ENCODE measurements at places on chromosomes 16 and 17.

DNA sequence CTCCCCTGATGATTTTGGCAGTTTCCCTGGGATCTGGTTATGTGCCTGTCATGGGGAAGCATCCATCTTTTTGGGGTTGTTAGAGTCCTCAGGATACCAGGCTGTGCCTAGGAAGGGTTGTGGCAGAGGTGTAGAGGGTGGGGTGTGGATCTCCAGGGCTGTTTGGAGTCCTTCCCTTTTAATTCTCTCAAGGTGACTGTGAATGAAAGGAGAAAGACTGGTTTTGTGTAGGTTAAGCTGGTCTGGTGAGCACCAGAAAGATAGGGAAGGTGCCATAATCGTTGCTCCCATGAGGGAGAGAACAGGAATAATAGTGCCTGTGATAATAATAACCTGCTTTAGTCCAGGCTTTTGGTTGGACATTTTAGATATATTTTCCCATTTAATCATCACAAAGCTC, 7.0 kb downstream of the MAP2K4 start:
- peaks cover 12% of the 10 kb centered on the region for H3K36me3 ChIP-seq
- no peaks in the 10 kb centered on the region for H3K27me3 ChIP-seq
- H3K4me1 ChIP-seq: peaks cover 62% of the 10 kb centered on the region
- no peak for DNase-seq
- H3K4me3 ChIP-seq: no peak overlapping the region
- no peak overlapping the region for H3K27ac ChIP-seq

- peaks cover 11% of the 10 kb centered on the region for H3K36me3 ChIP-seq
- H3K4me1 ChIP-seq: peaks cover 20% of the 10 kb centered on the region
- peak overlapping the region; percentile 82 for H3K27ac ChIP-seq
- no peaks in the 10 kb centered on the region for H3K27me3 ChIP-seq
- peak overlapping the region; percentile 94 for H3K4me3 ChIP-seq
Observed at GRCh38 chr17:7393613-7394451, 493 bp downstream of the PLSCR3 start.

GRCh38 chr16:87445486-87445885, 47.3 kb downstream of the ZCCHC14 start:
- no peaks in the 10 kb centered on the region for H3K4me1 ChIP-seq
- H3K36me3 ChIP-seq: peaks cover 24% of the 10 kb centered on the region
- H3K27ac ChIP-seq: no peak overlapping the region

GRCh38 chr17:7022781-7023571, at the start of gene BCL6B:
Gene BCL6B, plus strand, starts transcription at chr17:7023050. Its CDS starts 622 bp downstream, at chr17:7023672.
- no peaks in the 10 kb centered on the region for H3K36me3 ChIP-seq

DNA sequence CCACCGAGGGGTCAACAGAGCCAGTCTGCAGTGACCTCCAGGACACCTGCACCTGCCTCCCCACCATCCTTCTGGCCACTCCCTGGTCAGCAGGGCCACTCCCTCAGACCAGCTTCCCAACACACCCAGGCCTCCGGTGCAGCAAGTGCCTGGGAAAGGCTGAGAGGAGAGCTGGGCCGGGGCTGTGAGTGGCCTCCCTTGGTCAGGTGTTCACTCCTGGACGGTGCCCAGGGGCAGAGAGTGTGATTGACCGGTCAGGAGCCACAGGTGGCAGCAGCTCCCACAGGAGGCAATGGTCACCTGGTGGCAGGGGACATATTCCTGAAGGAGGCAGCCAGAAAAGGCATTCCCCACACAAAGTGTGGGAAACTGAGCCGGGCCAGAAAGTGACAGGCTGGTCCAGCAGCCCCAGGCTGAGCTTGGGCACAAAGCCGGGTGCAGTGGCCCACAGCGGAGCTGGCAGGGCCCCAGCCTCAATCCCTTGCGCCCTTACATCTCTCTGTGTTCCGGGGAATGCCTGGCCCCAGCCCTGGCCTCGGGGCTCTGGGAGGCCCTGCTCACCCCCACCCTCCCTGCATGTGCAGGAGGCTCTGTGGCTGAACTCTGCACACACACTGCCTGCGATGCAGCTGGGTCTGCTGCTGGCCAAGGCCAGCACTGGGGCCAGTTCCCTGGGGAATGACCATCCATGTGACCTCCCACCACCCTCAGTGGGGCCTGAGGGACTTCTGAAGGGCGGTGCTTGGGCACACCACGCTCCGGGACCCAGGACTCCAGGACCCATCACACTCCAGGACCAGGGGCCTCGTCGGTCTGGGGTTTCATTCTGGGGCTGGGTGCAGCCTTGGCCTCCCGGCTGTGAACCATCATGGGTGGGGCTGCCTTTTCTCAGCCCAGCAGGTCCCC, 1.2 kb upstream of the C17orf99 start:
- H3K36me3 ChIP-seq: peaks cover 9% of the 10 kb centered on the region
- no peak overlapping the region for H3K27ac ChIP-seq
- H3K27me3 ChIP-seq: no peaks in the 10 kb centered on the region
- no peak overlapping the region for H3K4me3 ChIP-seq

DNA sequence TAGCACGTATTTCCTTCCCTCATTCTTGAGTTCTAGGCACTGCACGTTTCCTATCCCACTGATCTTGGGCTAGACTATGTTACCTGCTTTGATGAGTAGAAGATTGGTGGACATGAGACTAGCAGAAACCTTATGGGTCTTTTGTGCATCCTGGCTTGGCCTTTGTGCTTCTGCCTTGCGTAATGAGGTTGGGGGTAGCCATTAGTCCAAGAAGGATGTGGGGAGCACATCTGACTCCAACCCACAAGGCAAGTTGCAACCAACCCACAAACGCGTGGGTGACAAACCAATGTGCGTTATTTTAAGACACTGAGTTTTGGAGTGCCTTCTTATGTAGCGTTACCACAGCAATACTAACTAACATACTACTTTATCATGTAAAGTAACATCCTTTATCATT, 180.4 kb upstream of the IRX5 start:
- H3K36me3 ChIP-seq: no peaks in the 10 kb centered on the region
- H3K27me3 ChIP-seq: no peaks in the 10 kb centered on the region
- no peak overlapping the region for H3K27ac ChIP-seq
- no peak overlapping the region for H3K4me3 ChIP-seq
- no peaks in the 10 kb centered on the region for H3K4me1 ChIP-seq

DNA sequence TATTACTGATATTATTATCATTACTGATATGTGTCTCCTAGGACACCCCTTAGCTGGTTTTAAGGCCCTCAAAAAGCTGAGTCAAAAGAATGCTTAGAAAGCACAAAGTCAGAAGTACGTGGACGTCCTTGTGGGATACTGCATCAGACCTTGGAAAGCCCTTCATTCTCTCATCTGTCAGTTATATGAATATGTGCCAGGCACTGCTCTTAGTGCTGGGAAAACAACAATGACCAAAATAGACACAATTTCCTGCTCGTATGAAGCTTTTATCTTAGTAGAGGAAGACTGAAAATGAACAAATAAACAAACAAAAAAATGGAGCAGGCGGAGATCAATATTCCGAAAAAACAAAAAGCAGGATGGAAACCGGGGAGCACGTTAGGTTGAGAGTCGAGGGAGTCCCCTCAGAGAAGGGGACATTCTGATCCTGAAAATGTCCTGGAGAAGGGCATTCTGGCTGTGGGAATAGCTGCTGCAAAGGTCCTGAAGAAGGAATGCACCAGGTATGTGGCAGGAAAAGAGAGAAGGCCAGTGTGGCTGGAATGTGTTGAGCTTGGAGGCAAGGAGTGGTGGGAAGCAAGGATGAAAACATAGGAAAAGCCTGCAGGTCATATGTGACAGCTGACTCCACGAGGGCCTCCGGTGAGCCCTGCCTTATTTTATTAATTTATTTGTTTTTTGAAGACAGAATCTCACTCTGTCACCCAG, 15.5 kb upstream of the TMEM94 start:
- peaks cover 4% of the 10 kb centered on the region for H3K4me1 ChIP-seq
- DNase-seq: no peak
- H3K27me3 ChIP-seq: peaks cover 3% of the 10 kb centered on the region
- no peaks in the 10 kb centered on the region for H3K36me3 ChIP-seq
- H3K27ac ChIP-seq: no peak overlapping the region

DNA sequence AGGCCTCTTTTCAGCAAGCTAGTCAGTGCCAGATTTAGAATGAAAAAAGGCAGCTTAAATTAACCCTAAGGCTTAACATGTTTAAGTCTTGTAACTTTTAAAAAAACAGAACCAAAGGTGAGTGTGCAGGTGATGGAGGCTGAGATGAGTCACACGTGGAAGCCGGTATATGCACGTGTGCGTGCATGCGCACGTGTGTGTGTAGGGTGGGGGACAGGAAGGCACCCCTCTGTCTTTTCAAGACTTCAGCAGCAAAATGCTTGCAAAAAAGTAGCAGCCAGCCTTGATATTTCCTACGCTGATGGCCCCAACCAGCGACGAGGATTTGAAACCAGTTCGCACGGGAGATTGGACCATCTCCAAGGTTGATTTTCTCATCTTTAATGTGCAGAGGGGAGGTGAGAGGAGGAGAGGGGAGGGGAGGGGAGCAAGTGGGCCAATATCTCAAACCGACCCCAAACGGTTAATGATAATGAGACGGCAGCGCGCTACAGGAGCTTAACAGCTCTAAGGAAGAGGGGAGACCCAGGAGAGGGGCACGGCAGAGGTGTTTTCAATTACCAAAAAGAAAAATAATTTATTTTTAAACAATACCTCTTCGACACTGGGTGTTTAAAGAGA, 154.7 kb downstream of the ZNF423 start:
- no peaks in the 10 kb centered on the region for H3K36me3 ChIP-seq
- H3K4me3 ChIP-seq: no peak overlapping the region
- no peaks in the 10 kb centered on the region for H3K4me1 ChIP-seq
- H3K27me3 ChIP-seq: peaks cover 15% of the 10 kb centered on the region
- DNase-seq: no peak

DNA sequence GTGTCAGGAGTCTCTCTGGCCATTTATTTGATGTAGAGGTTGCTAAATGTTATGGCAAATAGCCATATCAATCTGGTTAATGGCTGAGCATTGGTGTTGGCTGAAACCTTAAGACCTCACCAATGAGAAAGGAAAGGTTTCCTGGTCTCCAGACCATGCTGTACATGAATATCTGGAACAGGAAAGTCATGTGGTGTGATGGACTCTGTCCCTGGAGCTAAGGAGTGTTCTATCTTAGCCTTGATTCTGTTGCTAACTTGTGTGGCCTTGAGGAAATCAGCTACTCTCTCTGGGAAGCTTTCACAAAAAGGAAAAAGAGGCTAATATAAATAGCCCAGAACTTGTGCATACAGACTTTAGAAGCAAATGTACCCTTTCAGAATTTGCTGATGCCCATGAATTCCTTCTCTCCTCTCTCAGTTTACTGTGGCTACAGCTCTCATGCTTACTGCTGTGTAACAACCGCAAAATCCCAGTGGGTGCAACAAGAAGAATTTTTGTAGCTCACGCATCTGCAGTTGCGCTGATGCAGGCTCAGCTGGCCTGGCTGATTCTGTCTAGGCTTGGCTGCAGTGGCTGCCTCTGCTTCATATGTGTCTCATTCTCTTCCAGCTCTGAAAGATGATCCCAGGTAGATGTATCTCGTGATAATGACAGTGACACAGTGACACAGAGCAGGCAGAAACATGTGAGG, 287.5 kb downstream of the NPIPA8 start:
- H3K27me3 ChIP-seq: no peaks in the 10 kb centered on the region
- H3K4me3 ChIP-seq: no peak overlapping the region

DNA sequence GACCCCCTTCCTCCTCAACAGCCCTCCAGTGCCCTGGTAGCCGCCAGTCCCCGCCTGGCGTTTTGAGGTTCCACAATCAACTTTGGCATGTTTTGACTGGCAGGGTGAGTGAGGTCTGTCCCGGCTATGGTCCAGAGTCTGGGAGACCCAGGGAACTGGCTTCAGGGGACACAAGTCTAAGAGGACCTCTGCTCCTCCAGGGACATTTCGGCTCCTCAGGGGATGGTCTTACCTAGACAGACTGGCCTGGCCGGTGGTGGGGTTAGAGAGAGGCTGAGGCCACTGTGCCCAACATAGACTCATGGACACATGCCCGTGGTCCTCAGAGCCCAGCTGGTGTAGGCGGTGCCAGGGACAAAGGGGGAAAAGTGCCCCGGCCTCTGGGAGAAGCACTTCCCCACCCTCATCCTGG, 2.2 kb downstream of the TMC8 start:
- peaks cover 65% of the 10 kb centered on the region for H3K4me1 ChIP-seq
- H3K27ac ChIP-seq: peak overlapping the region; percentile 80
- H3K4me3 ChIP-seq: peak overlapping the region; percentile 95
- no peaks in the 10 kb centered on the region for H3K27me3 ChIP-seq

- H3K27me3 ChIP-seq: no peaks in the 10 kb centered on the region
- DNase-seq: no peak
- no peaks in the 10 kb centered on the region for H3K36me3 ChIP-seq
- no peak overlapping the region for H3K4me3 ChIP-seq
Observed at GRCh38 chr17:81996757-81997441, 19.5 kb downstream of the ASPSCR1 start.

DNA sequence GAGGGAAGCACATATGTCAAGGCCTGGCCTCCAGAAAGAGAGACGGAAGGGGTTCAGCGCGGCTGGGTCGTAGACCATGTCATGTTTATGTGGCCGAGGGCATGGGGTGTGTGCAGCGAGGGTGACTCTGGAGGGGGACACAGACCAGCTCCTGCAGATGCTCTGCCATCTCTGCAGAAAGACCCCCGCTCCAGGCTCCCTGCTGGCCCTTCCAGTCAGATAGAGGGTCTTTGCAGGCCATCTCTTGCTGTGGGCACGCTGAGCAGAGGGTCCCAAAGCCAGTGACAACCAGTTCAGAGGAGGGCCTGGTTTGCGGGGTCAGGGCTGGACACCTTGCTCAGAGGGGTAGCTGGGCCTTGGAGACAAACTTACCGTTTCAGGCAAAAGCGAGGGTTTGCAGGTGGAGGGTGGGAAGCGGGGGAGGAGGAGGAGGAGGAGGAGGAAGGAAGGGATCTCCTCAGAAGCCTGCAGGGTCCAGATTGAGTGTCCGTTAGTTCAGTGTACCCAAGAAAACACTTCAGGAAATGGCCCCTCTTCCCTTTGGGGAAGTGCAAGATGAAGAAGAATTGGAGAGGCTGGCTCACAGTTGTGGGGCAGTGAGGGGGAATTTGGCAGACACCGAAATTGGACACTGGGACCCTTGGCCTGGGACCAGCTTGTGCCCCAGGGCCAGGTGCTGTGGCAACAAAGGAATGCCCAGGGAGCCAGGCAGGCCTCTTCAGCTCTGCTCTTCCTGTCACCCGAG, 102.8 kb downstream of the CMIP start:
- H3K4me3 ChIP-seq: no peak overlapping the region
- no peak overlapping the region for H3K27ac ChIP-seq
- no peaks in the 10 kb centered on the region for H3K27me3 ChIP-seq
- no peaks in the 10 kb centered on the region for H3K36me3 ChIP-seq

DNA sequence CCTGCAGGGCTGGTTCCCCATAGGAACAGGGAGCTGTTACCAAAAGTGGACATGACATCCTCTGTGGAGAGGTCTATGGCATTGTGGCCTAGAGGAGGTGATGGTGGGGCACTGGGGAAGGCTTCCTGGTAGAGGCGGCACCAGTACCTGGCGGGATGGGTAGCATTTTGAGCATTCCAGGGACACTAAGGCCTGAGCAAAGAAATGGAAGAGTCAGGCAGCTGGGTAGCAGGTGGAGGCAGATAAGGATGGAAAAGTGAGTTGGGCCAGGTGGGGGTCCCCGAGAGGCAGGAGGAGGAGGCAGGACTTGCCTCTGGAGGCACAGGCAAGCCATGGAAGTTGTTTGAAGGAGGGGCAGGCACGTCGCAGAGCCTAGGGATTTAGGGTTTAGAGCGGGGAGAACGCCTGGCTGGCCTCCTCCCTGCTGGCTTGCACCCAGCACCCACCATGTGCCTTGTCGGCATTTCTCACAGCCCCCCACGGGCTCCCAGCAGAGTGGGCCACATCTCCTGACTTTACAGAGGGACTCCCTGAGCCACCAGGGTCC, 5.1 kb upstream of the ADCY7 start:
- no peak overlapping the region for H3K4me3 ChIP-seq
- no peak for DNase-seq
- H3K4me1 ChIP-seq: peaks cover 52% of the 10 kb centered on the region
- no peaks in the 10 kb centered on the region for H3K36me3 ChIP-seq

All from activated naive CD8-positive, alpha-beta T cell treated with anti-CD3 and anti-CD28 coated beads, Interleukin-2, amount 50 U/mL, for 24 hours (primary cell).